Activated CD4-positive, alpha-beta T cell treated with anti-CD3 and anti-CD28 coated beads for 1 hour (primary cell): ENCODE measurements at places on chromosomes 12 and 14.

GRCh38 chr14:52463375-52463774 is 88.9 kb downstream of the TXNDC16 start:
- no peak for DNase-seq

GRCh38 chr12:94380507-94380906 is 79.2 kb downstream of the CEP83 start:
- no peak for DNase-seq

- DNase-seq: no peak
Observed at GRCh38 chr12:2180737-2181082, 127.9 kb downstream of the CACNA1C start.

DNA sequence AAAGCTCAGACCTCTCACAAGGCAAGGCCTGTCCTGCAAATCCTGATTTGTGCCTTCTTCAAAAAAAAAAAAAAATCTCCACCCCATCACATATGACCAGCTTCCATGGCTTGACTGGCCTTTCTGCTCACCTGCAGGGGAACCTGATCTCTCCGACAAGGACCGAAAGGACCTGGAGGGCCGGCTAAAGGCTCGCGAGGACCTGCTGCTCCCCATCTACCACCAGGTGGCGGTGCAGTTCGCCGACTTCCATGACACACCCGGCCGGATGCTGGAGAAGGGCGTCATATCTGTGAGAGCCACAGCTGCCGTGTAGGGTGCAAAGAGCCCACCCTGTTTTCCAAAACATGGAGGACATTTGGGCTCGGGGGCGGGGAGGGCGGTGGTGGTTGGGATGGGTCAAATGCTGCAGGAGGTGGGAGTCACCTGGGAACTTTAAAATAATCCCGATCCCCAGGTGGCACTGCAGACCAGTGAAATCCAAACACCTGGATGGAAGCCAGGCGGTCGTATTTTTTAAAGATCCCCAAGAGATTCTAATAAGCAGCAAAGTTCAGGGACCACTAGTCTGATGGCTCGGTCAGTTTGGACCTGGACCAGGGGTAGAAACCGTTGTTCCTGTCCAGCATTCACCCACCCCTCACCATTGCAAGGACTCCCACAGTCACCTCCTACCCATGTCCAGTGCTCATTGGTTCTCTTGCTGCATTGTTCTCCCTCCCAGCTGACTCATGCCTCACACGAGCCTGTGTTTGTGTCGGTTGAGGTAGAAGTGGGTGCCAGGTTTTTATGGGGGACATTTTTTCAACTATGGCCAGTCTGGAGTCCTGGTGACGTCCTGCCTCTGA is 44.8 kb downstream of the FOXN4 start:
- DNase-seq: no peak

- no peak for DNase-seq
Observed at GRCh38 chr14:20247646-20248246, 8.7 kb downstream of the OR11H4 start.

DNA sequence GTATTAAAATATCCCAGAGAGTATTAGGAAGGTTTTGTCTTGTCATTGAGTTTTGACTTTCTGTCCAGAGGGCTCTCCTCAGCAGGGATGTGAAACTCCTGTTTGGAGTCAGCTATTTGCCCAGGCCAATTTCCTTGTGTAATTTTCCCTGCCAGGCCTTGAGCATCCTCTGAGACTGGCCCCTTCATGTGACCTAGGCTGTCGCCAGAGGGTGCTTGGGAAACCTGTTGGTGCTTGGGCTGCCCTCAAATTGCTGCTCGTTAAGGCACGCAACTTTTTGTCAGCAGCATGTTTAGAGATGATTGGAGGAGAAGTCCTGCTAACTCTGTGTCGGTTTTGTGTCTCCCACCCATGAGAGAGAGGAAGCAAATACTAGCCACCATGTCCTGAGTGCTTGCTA is 39.1 kb downstream of the IQSEC3 start:
- DNase-seq: no peak

DNA sequence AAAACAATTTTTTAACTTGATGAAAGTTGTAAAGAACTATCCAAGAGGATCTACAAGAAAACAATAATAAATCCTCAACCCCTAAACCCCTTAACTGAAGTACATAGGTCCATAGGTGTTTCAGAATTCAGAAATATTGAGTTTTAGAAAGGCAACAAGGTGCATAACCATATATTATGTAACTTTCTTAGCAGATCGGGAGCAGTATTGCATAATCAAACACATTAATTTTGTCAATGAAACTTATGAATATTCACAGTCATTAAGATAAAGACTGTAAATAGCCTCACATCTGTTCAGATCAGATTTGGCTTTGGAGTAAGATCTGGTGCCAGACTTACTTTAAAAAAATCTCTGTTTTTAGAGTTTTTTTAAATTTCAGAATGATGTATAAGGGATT is 647.1 kb upstream of the FLRT2 start:
- no peak for DNase-seq

GRCh38 chr14:59069163-59069854 is 119.2 kb upstream of the DAAM1 start:
- DNase-seq: no peak

DNA sequence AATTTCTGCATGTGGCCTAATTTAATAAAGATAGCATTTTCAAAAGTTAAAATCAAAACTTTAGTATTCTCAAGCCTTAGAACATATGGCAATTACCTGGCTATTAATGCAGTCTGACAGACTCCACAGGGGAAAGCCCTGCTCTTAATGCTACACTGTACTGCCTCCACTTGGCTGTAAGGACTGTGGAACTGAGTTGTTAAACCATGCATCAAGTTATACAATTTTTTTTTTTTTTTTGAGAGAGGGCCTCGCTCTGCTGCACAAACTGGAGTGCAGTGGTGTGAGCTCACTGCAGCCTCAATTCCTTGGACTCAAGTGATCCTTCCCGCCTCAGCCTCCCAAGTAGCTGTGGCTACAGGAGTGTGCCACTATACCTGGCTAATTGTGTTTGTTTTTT is 19.0 kb upstream of the NDUFA12 start:
- no peak for DNase-seq

- no peak for DNase-seq
Observed at GRCh38 chr12:18967814-18968213, 161.7 kb upstream of the PLEKHA5 start.

DNA sequence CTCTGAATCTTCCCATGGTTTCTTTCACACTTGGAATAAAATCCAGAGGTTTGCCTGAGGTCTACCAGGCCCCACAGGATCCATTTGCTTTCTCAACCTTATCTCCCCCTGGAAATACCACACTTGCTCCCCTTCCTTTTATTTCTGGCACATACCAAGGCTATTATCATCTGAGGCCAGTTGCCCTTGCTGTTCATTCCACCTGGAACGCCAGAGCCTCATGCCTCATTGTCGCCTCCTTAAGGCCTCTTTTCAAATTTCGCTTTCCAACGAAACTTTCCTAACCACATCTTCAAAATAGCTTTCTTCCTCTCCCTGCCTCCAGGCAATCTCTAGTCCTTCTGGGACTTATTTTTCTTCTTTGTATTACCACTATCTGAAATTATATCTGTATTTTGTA is 11.2 kb upstream of the LRIG3 start:
- DNase-seq: no peak

- no peak for DNase-seq
Observed at GRCh38 chr14:65226824-65227604, 124.7 kb upstream of the MAX start.

DNA sequence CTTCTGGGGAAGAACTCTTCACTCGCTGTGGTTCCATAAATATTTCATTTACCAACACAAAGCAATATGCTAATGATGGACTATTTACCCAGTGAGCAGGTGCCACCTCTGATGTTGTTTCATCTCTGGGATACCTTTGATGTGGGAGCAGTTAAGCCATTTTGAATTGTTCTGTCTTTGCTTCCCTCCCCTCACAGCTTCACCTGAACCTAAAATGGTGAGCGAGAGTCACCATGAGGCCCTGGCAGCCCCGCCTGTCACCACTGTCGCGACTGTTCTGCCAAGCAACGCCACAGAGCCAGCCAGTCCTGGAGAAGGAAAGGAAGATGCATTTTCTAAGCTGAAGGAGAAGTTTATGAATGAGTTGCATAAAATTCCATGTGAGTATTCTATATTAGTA is 352.7 kb downstream of the SYT1 start:
- no peak for DNase-seq

- DNase-seq: no peak
Observed at GRCh38 chr12:74129702-74130101, 407.9 kb upstream of the ATXN7L3B start.

DNA sequence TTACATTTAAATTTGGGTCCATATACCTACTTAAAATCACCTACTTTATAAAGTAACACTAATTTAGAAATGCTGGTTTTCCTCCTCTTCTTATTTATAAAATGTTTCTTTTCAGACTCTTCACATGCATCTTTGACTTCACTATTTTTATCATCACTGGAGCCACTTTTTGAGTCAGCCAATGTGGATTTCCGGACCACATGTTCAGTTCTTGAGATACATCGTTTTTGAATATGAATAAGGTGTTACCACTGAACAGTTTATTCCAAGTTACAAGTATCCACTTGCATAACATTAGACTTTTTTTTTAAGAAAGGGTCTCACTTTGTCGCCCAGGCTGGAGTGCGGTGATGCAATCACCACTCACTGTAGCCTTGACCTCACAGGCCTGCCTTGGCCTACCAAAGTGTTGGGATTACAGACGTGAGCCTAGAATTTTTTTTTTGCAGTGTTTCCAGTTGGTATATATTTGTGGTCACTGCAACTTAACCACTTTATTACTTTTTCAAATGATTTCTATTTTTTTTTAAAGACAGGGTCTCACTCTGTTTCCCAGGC is 5.7 kb downstream of the FNTB start:
- no peak for DNase-seq

DNA sequence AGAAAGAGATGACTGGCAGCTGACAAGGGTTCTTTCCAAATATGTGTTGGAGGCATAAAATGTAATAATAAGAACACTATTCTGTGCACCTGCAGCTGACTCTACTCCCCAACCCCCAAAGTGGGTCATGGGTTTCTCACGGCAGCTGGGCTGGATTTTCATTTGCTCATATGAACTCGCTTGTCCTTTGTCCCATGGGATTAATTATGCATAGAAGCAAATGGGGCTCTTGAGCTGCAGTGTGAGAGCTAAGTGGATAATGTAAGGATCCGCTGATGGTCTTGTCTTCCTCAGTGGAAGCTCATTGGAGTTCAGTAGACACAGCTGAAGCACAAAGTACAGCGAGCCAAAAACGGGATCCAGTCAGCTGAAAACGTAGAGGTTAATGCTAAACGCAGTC is 46.3 kb downstream of the TTC8 start:
- DNase-seq: no peak

DNA sequence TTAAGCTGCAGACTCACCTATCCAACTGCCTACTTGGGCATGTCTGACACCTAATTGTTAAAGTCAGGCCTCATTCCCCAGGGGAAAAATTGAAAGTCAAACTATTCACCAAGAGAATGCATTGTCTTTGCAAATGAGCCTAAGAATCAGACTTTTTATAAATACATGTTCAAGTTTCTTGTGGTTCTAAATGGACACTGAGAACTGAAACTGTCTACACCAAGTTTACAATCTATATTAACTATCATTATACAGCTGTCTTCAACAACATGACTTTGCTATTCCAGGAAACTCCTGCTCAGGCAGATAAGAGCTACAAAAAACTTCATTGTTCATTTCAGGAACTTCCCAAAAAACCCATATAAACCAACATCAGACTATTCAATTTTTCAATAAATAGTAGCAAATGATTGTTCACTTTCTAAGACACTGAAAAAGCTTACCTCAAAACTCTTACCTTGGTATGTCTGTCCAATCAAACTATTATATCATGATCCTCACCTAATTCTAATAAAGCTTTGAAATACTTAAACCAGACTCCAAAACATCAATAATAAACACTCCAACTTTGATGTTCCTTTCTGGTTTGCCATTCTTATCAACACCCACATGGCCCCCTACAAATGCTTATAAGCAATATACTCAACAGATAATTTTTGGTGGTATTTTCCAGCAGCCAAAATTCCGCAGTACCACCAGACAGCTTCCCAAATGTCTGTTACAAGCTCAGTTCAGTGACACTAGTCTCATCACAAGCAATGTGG is 24.2 kb downstream of the CDK17 start:
- no peak for DNase-seq

DNA sequence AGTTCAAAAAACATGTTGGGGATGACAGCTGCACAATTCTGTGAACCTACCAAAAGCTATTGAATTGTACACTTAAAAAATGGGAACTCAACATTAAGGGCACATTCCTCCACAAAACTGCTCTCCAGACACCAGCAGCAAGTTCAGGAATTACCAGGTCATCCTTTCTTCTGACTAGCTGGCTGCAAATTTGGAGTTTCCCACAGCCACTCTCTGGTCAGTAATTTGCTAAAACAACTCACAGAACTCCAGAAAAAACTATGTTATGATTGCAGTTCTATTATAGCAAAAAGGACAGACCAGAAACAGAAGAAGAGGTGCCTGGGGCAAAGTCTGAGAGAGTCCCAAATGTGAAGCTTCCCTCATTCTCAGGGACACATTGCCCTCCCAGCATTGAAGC is 20.1 kb upstream of the PLEKHD1 start:
- DNase-seq: no peak

- DNase-seq: no peak
Observed at GRCh38 chr14:60931218-60931617, 49.7 kb downstream of the TRMT5 start.

GRCh38 chr12:91565246-91565645 is 382.6 kb upstream of the DCN start:
- no peak for DNase-seq

DNA sequence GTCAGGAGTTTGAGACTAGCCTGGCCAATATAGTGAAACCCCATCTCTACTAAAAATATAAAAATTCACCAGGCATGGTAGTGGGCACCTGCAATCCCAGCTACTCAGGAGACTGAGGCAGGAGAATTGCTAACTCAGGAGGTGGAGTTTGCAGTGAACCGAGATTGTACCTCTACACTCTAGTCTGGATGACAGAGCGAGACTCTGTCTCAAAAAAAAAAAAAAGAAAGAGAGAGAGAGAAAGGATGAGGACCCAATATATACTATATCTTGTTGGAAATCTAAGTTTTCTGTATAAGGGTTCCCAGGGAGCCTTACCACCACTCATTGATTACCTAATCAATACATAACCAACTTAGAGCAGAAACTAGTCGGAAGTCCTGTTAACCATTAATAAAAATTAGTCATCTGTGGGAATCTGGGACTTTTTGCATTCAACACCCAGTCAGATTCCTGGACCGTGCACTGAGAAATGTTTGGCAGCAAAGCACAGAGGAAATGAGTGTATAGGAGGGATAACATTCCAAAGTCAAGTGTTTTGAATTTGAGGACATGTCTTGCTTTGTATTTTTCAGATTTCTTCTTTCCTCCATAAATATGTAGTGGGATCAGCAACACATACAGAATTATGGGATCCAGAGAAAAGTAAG is 44.8 kb upstream of the NR2C1 start:
- no peak for DNase-seq

- no peak for DNase-seq
Observed at GRCh38 chr12:92614502-92614901, 88.3 kb upstream of the PLEKHG7 start.

DNA sequence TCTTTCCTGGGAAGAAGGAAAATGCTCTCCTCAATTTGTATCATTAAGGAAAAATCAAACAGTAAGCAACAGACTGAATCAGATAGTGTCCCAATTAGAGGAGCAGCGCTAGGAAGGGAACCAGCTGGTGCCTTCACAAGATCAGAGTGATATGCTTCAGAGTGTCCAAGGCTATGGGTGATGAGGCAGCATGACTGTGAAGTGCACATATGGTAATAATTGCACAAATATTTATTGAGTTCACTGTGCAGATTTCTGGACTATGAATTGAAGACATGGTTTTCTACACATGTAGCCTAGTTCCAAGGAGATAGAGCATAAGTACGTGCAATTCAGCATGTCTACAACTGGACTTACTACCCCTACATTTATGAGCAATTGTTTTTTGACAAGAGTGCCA is 78.8 kb upstream of the EVL start:
- DNase-seq: no peak
